ENCODE measurements at places on chromosomes 11 and 22.

DNA sequence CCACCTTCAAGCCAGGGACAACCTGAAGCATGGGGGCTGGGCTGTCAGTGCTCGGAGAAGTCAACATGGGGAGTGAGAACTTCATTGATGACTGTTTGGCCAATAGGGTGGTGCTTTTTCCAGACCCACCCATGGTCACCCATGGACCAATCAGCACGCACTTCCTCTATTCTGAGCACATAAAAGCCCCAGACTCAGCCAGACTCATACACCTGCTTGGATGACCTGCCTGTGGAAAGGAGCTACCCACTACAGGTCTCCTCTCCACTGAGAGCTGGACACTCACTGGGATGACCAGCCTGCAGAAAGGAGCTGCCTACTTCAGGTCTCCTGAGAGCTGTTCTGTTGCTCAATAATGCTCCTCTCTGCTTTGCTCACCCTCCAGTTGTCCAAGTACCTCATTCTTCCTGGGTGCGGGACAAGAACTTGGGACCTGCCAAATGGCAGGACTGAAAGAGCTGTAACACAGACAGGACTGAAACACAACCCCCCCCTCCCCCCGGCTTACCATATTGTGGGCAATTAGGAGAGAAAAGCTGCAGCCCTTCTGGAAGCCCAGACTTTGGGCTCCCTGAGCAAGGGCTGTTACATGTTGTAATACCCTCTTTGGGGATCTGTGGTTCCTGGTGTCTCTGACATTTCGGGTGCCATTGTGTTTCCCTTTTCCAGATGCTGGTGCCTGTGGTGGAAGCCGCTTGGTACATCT is 44.4 kb upstream of the WNT11 start:
- DNase-seq: no peak

DNA sequence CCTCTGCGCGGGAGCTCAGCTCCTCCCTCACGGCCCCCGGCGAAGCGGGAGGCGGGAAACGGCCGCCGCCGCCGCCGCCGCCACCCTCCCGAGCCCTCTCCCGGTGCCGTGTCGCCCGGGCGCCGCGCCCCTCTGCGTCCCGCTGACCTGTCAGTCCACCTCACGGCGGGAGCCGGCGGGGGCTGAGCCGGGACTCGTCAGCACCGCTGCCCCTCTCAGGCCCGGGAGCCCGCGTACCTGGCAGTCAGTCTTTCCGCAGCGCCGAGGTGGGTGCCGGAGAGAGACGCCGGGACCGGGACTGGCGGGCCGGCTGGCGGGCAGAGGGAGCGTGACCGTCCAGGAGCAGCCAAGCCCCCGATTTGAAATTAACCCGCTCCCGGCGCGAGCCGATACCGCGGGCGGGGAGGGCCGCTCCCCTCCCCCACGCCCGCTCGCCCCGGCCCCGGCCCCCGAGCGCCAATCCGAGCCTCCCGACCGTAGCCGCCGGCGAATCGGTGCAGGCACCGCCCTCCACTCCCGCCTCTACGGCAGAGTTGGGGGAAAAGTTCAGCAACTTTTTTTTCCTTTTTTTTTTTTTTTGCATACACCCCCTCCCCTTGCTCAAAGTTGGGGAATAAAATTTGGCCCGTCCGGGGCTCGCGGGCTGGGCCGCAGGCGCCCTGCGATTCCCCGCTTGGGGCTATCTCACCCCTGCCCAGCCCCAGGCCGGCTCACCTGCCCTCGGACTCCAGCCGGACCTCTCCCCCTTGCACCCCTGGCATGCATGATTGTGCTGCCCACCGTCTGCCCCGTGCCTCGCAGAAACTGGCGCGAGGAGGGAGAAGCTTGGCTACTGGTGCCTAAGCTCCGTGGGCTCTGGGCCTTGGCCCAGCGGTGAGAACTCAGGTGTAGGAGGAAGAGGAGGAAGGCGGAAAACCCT is 774 bp upstream of the E2F8 start:
- DNase-seq: no peak

- no peak for DNase-seq
Observed at GRCh38 chr22:25494774-25495173, 69.7 kb upstream of the GRK3 start.

DNA sequence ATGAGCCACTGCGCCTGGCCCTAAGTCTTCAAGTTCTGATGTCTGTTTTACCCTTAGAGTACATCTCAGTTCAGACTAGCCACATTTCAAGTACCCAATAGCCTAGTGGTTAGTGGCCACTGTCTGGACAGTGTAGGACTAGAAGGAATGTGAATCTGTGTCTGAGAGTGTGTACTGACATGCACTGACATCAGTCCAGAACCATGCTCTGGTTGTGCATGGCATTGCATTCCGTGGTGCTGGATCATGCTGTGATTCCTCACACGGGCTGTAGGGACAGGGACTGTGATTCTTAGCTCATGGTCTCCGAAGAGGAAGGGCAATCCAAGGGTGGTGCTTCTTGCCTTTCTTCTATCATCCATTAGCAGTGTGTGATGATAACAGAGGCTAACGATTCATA is 41.1 kb downstream of the AMOTL1 start:
- no peak for DNase-seq

DNA sequence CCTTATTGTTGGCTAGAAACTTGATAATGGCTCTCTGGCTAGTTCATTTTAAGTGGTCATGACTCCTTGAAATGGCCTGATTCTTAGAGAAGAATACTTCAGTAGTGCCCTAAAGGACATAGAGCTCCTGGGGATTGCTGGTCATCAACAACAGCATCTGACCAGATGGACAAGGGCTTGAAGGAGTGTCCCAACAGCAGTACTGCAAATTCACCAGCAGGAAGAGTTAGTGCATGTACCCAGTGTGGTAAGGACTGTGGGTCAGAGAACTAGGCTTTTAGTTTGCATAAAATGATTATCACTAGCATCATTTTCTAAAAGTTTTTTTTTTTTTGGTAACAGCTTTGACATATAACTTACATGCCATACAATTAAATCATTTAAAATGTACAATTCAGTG is 39.5 kb upstream of the CUL5 start:
- no peak for DNase-seq
